Activated effector memory CD4-positive, alpha-beta T cell treated with anti-CD3 and anti-CD28 coated beads, Interleukin-2, amount 50 U/mL, for 16 hours (primary cell): ENCODE measurements at places on chromosomes 2 and 18.

GRCh38 chr2:15818318-15818753 lies 122.0 kb upstream of the MYCN start:
- no peak for DNase-seq

- no peak for DNase-seq
Observed at GRCh38 chr2:191001032-191001431, 12.9 kb downstream of the STAT1 start.

GRCh38 chr2:159035790-159036411 lies 67.5 kb downstream of the TANC1 start:
- DNase-seq, result no peak

DNA sequence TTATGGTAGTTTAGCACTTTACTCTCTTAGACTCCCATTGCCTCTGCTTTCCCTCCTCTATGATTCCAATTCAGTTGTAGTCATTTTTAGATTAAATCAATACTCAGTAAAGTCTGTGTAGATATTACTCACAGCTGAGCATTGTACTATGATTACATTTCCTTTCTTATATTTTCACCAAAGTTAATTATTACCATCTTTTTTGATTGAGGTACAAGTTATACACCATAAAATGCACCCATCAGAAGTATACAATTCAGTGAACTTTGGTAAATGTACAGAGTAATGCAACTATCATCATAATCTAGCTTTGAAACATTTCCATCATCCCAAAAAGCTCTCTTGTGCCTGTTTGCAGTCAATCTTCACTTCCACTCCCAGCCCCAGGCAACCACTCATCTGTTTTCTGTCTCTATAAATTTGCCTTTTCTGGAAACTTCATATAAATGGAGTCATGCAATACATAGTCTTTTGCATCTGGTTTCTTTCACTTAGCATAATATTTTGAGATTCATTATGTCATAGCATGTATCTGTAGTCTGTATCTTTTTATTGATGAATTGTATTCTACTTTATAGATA lies 30.2 kb upstream of the ETAA1 start:
- DNase-seq, result no peak

GRCh38 chr18:48899558-48900174 lies 51.1 kb downstream of the SMAD7 start:
- DNase-seq, result no peak

GRCh38 chr2:6218926-6219325 lies 526.7 kb downstream of the SOX11 start:
- no peak for DNase-seq

GRCh38 chr2:216882876-216883275 lies 23.0 kb upstream of the TNP1 start:
- DNase-seq, result no peak

GRCh38 chr2:38613126-38613848 lies 10.6 kb upstream of the HNRNPLL start:
- no peak for DNase-seq

DNA sequence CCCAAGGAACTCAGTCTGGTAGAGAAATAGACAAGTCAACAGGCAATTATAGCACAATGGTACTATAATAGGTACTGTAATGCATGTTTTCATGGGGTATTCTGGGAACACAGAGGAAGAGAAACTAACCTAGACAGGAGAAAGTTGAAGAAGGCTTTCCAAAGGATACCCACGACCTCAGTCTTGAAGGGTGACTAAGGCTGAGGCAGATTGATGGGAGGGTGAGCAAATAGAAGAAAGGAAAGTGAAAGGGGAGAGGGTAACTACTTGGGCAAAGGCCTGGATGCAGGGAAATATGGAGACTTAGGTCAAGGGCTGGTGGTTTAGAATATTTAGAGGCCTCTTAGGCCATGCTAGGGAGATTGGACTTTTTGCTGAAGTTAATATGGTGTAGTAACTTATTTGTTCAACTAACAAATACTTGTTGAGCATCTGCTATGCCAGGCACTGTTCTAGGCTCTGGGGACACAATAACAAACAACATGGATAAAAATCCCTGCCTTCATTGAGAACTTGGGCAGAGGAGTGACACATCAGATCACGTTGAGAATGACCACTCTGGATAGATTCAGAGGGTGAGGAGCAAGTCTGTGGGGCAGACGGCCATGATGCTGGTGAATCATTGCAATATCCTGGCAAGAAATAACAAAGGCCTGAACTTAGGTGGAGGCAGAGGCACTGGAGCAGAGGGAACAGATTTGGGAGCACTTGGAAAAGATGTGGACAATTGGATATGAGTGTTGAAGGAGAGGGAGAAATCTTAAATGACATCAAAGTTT lies 56.4 kb downstream of the PLB1 start:
- DNase-seq, result no peak

DNA sequence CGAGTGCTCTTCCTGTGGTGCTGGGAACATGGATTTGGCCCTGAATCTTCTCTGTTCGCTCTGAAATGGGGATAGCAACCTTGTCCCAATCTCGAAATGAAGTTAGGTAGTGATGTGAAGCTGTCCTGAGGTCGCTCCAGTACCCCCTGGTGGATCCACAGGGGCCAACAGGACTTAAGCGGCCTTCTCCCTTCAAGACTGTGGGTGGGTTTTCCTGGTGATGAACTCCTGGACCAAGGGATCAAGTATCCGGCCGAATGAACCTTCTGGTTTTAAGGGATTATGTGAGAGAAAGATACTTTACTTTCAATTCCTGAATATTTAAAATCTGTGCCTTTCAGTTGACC lies 156.5 kb downstream of the NAPG start:
- no peak for DNase-seq

- no peak for DNase-seq
Observed at GRCh38 chr2:74864728-74865722, 31.1 kb downstream of the HK2 start.

- DNase-seq, result no peak
Observed at GRCh38 chr18:58402247-58402646, 226.6 kb downstream of the ALPK2 start.

DNA sequence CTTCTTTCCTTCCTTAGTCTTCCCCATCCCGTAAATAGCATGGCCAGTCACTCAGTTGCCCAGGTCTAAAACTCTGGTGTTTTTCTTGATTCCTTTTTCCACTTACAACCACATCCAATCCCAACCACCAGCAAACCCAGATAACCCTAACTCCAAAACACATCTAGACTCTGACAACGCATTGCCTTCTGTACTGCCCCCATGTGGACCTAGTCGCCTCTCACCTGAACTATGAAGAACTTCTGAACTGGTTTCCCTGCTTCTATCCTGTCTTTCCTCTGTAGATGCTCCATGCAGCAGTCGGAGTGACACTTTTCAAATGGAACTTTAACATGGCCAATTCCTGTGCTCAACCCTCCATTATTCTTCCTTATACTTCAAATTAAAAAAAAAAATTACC lies 26.5 kb downstream of the ST6GAL2 start:
- DNase-seq, result no peak

- no peak for DNase-seq
Observed at GRCh38 chr2:144431392-144431783, 88.5 kb downstream of the ZEB2 start.

DNA sequence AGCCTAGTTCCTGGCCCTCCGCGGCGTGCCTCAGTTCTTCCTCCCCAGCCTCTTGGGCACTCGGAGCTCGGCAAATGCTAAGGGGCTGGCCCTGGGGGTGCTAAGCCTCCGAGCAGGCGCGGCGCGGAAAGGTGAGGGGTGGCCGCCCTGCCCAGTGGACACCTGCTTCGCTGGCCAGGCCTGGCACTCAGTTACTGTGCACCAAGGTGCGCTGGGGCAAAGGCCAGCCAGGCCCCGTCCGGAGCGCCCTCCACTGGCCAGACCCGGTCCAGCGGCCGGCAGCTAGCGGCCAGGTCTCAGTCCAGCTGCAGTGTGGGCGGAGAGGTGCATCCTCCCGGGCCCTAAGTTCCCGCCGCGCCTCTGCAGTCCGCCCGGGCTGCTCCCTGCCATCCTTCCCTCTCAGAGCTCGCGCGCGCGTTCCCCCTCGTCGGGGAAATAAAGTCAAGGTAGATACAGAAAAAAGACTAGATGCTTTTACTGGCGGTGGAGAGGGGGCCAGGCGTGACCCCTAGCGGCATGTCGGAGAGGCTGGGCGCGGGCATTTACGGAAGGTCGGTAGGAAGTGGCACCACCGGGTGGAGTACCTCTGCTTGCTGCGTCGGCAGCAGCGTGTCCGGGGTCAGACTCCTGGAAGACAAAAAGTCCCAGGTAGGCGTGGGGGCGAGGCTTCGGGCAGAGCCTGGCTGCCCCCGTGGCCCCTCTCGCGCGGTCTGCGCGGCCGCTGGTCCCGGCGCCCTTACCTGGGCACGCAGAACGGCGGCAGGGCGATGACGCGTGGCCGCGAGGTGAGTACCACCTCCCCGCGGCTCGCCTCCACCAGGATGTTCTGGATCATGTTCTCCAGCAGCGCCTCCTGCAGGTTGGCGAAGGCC lies 9.4 kb upstream of the CRYBA2 start:
- DNase-seq, result peak; percentile 81

DNA sequence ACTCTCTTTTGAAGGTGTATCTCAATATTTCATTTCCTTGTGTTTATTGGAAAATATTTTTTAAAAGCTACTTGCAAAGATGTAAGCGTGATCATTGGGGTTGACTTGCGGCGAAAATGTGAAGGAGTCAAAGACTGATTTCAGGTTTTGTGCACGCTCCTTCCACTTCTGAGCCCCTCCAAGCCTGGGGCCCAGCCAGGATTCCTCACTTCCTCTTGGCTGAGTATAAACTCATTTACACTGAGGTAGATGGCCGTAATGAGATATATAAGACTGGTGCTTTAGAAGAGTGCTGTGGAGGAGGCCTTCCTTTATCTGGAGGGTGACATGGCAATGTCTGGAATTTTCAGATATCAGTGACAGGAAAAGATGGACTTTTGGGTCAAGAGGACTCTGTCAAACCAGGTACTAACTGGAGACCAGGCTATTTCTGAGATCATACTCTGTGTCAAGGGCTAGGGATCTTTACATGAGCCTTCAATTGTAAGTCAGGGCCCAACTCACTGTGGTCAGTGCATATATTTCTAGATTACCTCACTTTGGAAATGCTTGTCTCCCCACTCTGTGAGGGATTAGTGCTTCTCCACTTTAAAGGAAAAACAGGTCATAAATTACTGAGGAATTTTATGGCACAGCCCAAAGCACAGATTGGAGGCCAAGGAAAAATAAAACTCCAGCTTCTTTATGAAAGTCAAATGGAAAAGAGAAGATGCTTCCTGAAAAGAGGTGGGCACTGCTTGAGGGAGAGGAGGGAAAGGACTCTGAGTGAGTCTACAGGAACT lies 22.8 kb downstream of the PRKCE start:
- DNase-seq, result no peak

- DNase-seq, result no peak
Observed at GRCh38 chr18:965921-966758, 61.5 kb downstream of the ADCYAP1 start.

- no peak for DNase-seq
Observed at GRCh38 chr18:21979171-21979560, 190.2 kb upstream of the GATA6 start.

GRCh38 chr2:189580241-189580651 lies 340 bp downstream of the SLC40A1 start:
- DNase-seq, result peak; percentile 66

DNA sequence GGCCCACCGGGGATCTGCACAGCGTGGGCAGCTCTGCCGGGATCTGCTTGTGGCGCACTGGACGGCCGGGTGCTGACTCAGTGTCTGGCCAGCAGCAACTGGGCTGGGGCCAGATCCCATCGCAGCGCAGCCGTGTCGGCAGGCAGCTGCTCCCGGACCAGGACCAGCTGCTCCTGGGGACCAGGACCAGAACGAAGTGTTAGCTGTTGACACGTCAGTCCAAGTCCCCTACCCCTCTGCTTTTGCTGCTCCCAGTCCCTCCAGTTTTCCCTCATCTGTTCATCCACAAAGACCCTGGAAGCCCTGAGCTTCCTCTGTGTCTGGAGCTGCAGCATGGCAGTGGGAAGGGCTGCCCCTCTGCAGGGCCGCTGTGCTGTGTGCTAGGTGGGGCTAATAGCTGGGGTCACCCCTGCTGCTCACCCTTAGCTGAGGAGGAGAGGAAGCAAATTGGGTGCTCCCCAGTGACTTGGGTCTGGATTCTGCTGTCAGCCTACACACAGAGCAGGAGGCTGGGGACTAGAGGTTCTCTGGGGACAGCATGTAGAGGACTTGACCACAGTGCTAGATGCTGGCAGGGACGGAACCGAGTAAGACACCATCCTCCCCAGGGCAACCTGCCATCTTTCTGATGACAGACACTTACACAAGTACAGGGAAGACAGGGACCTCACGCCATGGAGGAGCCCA lies 16.9 kb upstream of the KIF1A start:
- DNase-seq, result peak; percentile 51

- DNase-seq, result no peak
Observed at GRCh38 chr18:36331521-36331971, 34.0 kb downstream of the FHOD3 start.

DNA sequence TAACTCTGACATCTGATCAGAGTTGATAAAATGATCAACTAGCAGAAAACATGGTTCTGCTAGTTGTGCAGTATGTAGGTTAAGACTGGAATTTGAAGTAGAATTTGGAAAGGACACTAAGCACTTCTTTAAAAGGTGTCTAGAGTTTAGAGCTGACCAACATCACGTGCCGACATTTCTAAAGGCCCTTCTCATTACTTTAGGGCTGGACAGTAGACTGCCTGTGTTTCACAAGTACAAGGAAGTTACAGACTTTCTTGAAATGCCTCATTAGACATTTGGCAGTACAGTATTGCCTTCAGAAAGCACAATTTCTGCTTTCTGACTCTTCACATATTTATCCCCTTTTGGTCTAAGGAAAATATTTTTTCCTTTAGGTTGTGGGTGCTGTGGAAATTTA lies 255.3 kb downstream of the ZNF385B start:
- DNase-seq, result no peak

- no peak for DNase-seq
Observed at GRCh38 chr2:72165792-72166191, 18.1 kb upstream of the CYP26B1 start.

DNA sequence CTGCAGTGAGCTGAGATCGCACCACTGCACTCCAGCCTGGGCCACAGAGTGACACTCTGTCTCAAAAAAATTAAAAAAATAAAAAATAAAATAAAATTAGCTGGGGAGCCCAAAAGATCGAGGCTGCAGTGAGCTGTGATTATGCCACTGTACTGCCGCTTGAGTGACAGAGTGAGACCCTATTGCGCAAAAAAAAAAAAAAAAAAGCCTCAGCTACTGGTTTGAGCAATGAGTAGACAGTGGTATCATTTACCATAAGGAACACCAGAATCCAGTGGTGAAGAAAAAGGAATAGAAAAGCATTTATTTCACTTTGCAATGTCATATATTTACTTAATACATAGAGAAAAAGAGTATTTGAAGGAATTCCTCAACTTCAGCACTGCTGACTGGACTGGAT lies 3.0 kb downstream of the SAP130 start:
- DNase-seq, result no peak
